ENCODE measurements at places on chromosomes 16 and 17.

DNA sequence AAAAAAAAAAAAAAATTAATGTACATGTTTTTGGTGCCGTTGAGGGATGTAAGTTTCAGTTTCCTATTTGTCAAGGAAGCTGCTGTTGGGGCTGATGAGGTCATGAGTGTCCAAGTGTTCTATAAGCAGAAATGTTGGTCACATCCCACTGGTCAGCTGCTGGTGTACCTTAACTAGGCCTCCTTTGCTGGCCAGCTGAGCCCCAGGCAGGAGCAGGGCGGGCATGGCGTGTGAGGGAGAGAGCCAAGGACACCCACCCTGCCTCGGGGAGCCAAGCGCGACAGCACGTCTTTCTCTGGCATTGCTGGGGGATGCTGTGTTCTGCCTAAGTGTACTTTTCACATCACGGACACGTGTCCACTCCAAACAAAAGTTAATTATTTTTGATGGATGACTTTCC is 108.1 kb upstream of the CDC42EP4 start:
- DNase-seq, result no peak

DNA sequence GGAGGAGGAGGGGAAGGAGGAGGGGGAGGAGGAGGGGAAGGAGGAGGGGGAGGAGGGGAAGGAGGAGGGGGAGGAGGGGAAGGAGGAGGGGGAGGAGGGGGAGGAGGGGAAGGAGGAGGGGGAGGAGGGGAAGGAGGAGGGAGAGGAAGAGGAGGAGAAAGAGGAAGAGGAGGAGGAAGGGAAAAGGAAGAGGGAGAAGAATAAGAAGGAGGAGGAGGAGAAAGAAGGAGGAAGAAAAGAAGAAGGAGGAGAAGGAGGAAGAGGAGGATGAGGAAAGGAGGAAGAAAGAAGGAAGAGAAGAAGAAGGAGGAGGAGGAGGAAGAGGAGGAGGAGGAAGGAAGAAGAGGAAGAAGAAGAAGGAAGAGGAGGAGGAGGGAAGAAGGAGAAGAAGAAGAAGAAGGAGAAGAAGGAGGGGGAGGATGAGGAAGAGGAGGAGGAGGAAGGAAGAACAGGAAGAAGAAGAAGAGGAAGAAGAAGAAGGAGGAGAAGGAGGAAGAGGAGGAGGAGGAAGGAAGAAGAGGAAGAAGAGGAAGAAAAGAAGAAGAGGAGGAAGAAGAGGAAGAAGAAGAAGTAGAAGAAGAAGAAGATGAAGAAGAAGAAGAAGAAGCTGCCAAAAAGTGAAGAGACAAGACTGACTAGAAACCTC is 103.8 kb downstream of the C16orf78 start:
- DNase-seq, result no peak

DNA sequence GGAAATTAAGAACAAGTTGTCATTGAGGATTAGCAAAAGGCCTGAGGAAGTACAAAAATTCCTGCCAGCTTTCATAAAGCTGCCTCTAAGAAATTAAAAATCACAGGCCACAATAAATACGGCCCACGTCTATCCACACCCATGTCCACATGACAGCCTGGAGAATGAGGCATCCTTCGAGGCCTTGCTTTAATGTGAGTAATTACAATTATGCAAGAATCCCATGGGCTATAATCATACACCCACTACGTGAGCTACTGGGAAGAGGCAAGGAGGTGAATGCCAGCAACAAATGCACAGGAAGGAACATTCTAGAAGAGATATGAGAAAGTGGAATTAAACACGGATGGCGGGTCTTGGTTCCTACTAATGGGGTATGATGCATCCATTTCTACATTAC is 65.4 kb upstream of the ZFHX3 start:
- no peak for DNase-seq

DNA sequence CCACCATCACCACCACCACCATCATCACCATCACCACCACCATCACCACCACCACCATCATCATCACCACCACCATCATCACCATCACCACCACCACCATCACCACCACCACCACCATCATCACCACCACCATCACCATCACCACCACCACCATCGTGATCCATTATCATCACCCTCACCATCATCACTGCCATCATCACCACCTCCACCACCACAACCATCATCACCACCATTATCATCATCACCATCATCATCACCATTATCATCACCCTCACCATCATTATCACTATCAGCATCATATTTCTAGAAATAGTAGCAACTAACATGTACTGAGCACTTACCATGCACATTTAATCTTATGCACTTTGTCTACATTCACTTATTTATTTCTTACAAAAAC is 94.9 kb downstream of the C16orf95 start:
- no peak for DNase-seq

GRCh38 chr17:20930081-20930760 is 112.6 kb downstream of the USP22 start:
- no peak for DNase-seq

GRCh38 chr16:66701026-66701425 is 4.5 kb upstream of the CMTM4 start:
- no peak for DNase-seq

- no peak for DNase-seq
Measured at GRCh38 chr17:1047177-1047878, 50.4 kb downstream of the TIMM22 start.

- no peak for DNase-seq
Measured at GRCh38 chr17:75319904-75320691, 30.9 kb upstream of the SLC25A19 start.

DNA sequence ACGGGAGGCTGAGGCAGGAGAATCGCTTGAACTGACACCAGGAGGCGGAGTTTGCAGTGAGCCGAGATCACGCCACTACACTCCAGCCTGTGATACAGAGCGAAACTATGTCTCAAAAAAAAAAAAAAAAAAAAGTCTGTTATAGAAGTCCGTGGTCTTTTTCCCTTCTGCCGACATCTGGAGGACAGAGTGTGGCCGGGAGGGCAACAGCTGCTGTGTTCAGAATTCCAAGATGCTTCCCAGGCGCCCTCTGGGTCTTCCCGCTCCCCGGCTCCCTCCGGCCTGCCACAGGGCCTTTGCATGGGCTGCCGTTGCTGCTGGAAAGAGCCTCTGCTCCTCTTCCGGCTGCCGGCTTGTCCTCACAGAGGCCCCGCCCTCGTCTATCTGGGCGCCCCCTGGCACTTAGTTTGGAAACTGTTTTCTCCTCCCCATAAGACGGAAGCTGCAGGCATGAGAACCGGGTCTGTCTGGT is 2.4 kb upstream of the CACNA1H start:
- DNase-seq, result no peak

GRCh38 chr17:51238255-51238887 is 21.5 kb downstream of the MBTD1 start:
- no peak for DNase-seq

- DNase-seq, result no peak
Measured at GRCh38 chr17:59373882-59374495, 42.5 kb downstream of the YPEL2 start.

- DNase-seq, result peak; percentile 54
Measured at GRCh38 chr16:89828870-89829629, 775 bp downstream of the SPIRE2 start.

- DNase-seq, result no peak
Measured at GRCh38 chr16:4556112-4556511, at the start of gene C16orf96. Gene C16orf96 (plus strand): TSS chr16:4556340. CDS start chr16:4556490, 150 bp downstream.

GRCh38 chr17:77645072-77646045 is 313.1 kb upstream of the TNRC6C start:
- DNase-seq, result peak; percentile 73

DNA sequence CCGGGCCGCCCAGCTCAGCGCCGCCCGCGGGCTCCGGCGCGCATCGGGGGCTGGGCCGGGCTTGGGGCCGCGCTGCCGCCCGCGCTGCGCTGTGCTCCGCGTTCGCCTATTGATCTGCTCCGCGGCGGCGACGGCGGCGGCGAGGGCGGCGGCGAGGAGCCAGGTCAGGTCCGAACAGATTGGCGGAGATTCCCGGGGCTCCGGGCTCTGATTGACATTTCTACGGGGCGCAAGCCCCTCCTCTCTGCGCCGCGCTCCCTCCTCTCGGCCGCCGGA is 559 bp downstream of the IRX3 start:
- no peak for DNase-seq

GRCh38 chr17:43839670-43840108 is 6.7 kb upstream of the MPP3 start:
- DNase-seq, result peak; percentile 91

- DNase-seq, result no peak
Measured at GRCh38 chr16:19400711-19401110, 17.0 kb upstream of the TMC5 start.
